Upper lobe of right lung (tissue), 1 donor: ENCODE measurements at places on chromosomes 1 and 21. TPM values are rescaled to one million over a fixed set of nuclear protein-coding genes. Genes with fewer than 3 reads are reported as not detected.
A peak's percentile ranks its signal among the peaks of the same experiment; 100 is the strongest.

GRCh38 chr1:41723786-41724185 is 194.9 kb downstream of the HIVEP3 start:
- H3K4me1 ChIP-seq: peaks cover 43% of the 10 kb centered on the region
- H3K27ac ChIP-seq: no peak overlapping the region
- no peak overlapping the region for H3K4me3 ChIP-seq
- H3K27me3 ChIP-seq: no peaks in the 10 kb centered on the region

Gene FBXO44
- 19.8 TPM for total RNA-seq

- no peak overlapping the region for H3K4me3 ChIP-seq
- peaks cover 28% of the 10 kb centered on the region for H3K4me1 ChIP-seq
- DNase-seq: no peak
- H3K27me3 ChIP-seq: no peaks in the 10 kb centered on the region
- H3K27ac ChIP-seq: no peak overlapping the region
- no peaks in the 10 kb centered on the region for H3K36me3 ChIP-seq
Measured at GRCh38 chr1:15005116-15005515, 148.4 kb upstream of the TMEM51 start.

DNA sequence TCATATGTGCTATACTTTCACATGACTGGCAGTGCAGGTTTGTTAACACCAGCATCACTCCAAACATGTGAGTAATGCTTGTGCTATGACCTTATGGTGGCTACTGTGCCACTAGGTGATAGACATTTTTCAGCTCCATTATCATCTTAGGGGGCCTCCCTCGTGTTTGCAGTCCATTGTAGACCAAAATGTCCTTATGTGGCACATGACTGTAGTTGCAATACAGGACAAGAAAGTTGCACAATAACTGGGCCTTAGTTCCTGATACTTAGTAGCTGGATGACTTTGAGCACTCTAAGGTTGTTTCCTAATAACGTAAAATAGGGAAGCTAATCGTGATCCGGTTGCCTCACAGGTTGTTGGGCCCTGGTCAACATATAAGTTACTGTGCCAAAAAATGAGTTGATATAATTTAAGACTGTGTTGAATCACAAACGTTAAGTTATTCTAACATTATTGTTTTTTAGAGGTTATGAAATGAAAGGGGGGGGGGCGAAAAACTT is 511 bp upstream of the SNX27 start:
- peaks cover 12% of the 10 kb centered on the region for H3K4me1 ChIP-seq
- DNase-seq: no peak
- peaks cover 4% of the 10 kb centered on the region for H3K36me3 ChIP-seq
- no peaks in the 10 kb centered on the region for H3K27me3 ChIP-seq
- H3K27ac ChIP-seq: peak overlapping the region; percentile 94

Gene CA14
- 0.55 TPM for total RNA-seq

Gene HMGCS2
- not detected for total RNA-seq

Gene KRTAP6-1
- not detected for total RNA-seq

Gene CACNA1S
- total RNA-seq: 0.55 TPM

- H3K4me1 ChIP-seq: peaks cover 14% of the 10 kb centered on the region
- no peaks in the 10 kb centered on the region for H3K27me3 ChIP-seq
- H3K27ac ChIP-seq: peak overlapping the region; percentile 15
Measured at GRCh38 chr1:10257851-10258250, 47.5 kb downstream of the KIF1B start.

Gene ZMYND12
- total RNA-seq: 1.9 TPM

Gene PGBD2
- 6.9 TPM for total RNA-seq

DNA sequence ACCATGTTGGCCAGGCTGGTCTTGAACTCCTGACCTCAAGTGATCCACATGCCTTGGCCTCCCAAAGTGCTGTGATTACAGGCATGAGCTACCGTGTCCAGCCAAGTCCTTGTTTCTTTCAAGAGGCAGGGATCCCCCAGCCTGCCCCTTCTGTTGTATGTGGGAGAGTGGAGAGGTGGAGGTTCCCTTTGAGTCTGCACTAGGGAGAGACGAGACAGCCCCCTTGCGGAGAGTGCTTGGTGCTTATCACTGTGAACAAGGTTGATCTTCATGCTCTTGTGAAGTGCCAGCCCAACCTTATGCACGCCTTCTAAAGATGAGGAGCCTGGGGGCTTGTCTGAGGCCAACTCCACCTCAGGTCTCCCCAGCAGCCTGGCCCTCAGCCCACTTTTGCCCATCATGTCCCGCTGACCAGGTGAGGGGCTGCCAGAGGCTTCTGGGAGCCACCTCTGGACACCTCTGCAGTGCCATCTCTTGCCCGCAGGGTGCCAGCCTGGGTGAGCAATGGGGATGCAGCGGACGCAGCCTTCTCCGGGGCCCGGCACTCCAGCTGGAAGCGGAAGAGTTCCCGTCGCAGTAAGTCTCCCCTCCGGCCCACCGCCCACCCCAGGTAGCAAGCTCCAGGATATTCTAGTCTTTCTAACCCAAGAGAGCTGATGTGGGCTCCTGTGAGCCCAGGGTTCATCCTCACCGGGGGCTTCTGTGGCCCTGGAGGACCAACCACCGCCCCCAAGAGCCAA is 62.3 kb downstream of the ARHGEF10L start:
- no peak overlapping the region for H3K27ac ChIP-seq
- no peaks in the 10 kb centered on the region for H3K27me3 ChIP-seq
- H3K4me1 ChIP-seq: peaks cover 16% of the 10 kb centered on the region
- H3K4me3 ChIP-seq: no peak overlapping the region
- no peaks in the 10 kb centered on the region for H3K36me3 ChIP-seq
- no peak for DNase-seq

DNA sequence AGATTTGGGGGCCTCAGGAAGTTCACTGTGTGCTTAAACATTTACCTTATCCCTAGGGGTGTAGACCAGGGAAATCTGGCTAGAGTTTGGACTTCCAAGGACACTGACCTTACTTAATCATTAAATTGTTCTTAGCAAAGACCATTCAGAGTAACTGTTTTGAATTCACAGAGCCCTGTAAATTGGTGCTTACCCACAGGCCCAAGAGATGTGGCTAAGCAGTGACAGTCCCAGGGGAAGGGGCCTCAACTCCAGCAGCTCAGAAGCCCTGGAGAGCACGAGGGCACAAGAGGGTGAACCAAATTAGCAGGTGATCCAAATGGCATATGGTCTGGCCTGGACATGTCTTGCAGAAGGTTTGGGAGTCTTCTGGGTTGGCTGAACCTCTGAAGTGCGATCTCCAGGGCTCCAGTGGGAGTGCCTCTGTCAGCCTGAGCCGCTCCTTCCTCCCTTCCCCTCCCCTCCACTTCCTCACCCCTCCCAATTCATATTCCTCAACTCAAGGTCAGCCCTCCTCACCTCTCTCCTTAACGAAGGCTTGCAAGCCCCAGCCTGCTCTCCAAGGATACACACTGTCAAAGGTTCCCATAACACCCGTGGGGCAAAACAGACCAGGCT is 4.3 kb downstream of the PAQR7 start:
- H3K27ac ChIP-seq: no peak overlapping the region
- no peaks in the 10 kb centered on the region for H3K27me3 ChIP-seq
- H3K4me1 ChIP-seq: peaks cover 28% of the 10 kb centered on the region
- DNase-seq: peak; percentile 51
- H3K36me3 ChIP-seq: no peaks in the 10 kb centered on the region

Gene TMEM269
- total RNA-seq: not detected

- no peaks in the 10 kb centered on the region for H3K4me1 ChIP-seq
- no peak overlapping the region for H3K4me3 ChIP-seq
- no peaks in the 10 kb centered on the region for H3K27me3 ChIP-seq
- H3K27ac ChIP-seq: no peak overlapping the region
Measured at GRCh38 chr1:67020304-67020703, 33.6 kb downstream of the SLC35D1 start.
